ENCODE measurements at places on chromosomes 13 and 19. TPM values are rescaled to one million over a fixed set of nuclear protein-coding genes. Genes with fewer than 3 reads are reported as not detected.

The AMER2 gene
- not detected for total RNA-seq

The JSRP1 gene
- total RNA-seq = 0.76 TPM

The CYP4F12 gene
- not detected for total RNA-seq

The ADGRE2 gene
- 0.45 TPM for total RNA-seq

The CABP5 gene
- total RNA-seq = not detected

The OSCAR gene
- not detected for total RNA-seq

The KRTDAP gene
- total RNA-seq = not detected

The ZIM2 gene
- not detected for total RNA-seq

The SIGLECL1 gene
- not detected for total RNA-seq

The SHFL gene
- total RNA-seq = 68.9 TPM

The SPIB gene
- total RNA-seq = 0.53 TPM

The WDR88 gene
- total RNA-seq = not detected

The GNG8 gene
- total RNA-seq = 2.4 TPM

The WDR87 gene
- total RNA-seq = not detected

The C1QTNF9 gene
- not detected for total RNA-seq

The EEF2 gene
- 2,731 TPM for total RNA-seq

The ONECUT3 gene
- not detected for total RNA-seq

The CD177 gene
- not detected for total RNA-seq

The UBE2L5 gene
- total RNA-seq = not detected

The CACNA1A gene
- 1.2 TPM for total RNA-seq

The GADD45B gene
- total RNA-seq = 40.6 TPM

The LILRB5 gene
- not detected for total RNA-seq
